Stimulated activated naive B cell treated with anti-CD40 and anti-IgM and Interleukin-4, amounts not matched to agents 10 μg/mL and 1 μg/mL and 100 μg/mL, for 72 hours (primary cell): ENCODE measurements at places on chromosomes 6 and 20.

GRCh38 chr6:75204217-75204958 lies 1.5 kb downstream of the COL12A1 start:
- H3K4me3 ChIP-seq: peak overlapping the region; percentile 84
- peaks cover 80% of the 10 kb centered on the region for H3K27me3 ChIP-seq
- peak overlapping the region; percentile 81 for H3K27ac ChIP-seq
- no peaks in the 10 kb centered on the region for H3K36me3 ChIP-seq

DNA sequence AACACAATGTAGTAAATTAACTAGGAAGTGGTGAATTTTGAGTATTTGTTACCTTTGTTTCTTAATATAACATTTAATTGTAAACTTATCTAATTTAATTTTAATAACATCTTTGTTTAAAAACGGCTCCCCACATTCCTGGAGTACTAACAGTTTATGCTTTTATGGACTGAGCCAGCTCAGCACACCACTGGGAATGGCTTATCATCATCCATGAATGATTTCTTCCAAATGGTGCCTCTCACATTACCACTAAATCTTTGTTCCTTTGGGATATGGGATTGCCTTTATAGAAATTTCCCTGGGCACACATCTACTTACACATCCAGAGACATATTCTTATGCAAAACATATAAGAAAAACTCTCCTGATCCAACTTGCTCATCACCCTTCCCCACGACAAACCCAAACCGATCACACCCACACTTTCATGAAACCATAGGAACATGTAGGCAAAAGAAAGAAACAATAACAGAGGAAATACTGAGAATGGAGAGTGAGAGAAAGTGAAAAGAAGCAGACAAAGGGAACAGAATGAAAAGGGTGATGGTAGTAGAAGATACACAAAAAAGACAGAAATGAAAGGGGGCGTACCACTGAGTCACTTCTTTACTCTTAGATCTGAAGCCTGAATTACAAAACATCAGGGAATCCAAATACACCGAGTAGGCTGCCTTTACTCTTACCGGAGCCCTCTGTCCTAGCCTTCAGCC lies 58.5 kb upstream of the KCNK16 start:
- peaks cover 7% of the 10 kb centered on the region for H3K27me3 ChIP-seq
- H3K4me1 ChIP-seq: peaks cover 9% of the 10 kb centered on the region
- H3K27ac ChIP-seq: no peak overlapping the region
- H3K4me3 ChIP-seq: no peak overlapping the region

DNA sequence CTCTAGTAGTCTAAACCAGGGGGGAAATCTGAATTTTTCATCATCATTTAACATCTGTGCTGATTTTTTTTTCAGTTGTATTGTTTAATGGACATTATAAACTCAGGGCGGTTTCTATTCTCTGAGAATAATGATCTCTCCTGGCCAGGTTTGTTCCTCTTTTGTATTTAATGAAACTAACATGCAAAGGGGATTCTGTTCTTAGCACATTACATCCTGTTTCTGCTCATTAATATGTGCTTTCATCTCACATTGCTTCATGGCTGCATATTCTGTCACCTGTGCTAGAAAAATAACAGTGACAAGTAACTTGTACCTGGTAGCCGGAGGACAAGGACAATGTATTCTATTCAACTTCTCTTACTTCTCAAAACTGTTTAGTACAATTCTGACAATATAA lies 806 bp downstream of the HLA-DOB start:
- DNase-seq: no peak
- H3K27ac ChIP-seq: peak overlapping the region; percentile 97
- H3K27me3 ChIP-seq: no peaks in the 10 kb centered on the region
- peaks cover 74% of the 10 kb centered on the region for H3K4me1 ChIP-seq

DNA sequence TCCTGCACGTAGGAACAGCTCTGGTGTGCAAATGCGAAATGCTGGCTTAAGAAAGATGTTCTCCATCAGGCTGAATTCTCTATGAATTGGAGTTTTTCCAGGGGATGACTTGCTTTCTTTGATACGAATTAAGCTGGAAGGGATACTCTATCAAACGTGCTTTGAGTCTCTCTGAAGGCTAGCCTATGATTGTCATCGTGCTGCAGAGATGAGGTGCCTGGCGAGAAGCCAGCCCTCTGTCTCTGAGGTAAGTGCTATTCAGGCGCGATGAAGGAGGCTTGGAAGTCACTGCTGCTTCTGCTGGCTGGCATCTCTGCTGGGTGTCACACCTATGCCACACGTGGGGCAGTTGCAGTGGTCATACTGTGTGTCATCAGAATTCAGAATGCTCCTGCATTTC lies 223.7 kb downstream of the TAF4 start:
- no peaks in the 10 kb centered on the region for H3K36me3 ChIP-seq
- H3K27me3 ChIP-seq: no peaks in the 10 kb centered on the region
- no peak overlapping the region for H3K4me3 ChIP-seq
- H3K27ac ChIP-seq: no peak overlapping the region
- DNase-seq: no peak

- H3K36me3 ChIP-seq: no peaks in the 10 kb centered on the region
- DNase-seq: no peak
- peaks cover 3% of the 10 kb centered on the region for H3K27me3 ChIP-seq
- no peak overlapping the region for H3K27ac ChIP-seq
- H3K4me3 ChIP-seq: no peak overlapping the region
Measured at GRCh38 chr6:81937296-81937937, 184.9 kb upstream of the TENT5A start.

DNA sequence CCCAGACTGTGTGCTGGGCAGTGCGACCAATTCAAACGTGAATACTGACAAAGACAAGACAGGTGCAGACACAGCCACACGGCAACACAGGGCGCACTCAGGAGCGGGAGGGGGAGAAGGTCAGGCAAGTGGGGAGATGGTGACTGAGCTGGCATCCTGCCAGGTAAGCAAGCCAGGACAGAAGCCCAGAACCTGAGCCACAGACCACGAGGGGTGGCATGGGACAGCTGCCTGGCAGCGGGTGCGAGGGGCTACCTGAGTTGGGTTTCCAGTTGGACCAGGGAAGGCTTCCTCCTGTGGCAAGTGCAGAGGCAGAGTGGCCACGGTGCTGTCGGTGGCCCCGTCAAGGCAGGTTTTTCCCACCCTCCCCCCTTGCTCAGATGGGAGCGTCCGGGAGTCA lies 215.2 kb upstream of the ARID1B start:
- DNase-seq: no peak
- peaks cover 8% of the 10 kb centered on the region for H3K4me1 ChIP-seq
- H3K27ac ChIP-seq: no peak overlapping the region
- peaks cover 3% of the 10 kb centered on the region for H3K27me3 ChIP-seq
- H3K36me3 ChIP-seq: peaks cover 10% of the 10 kb centered on the region
- H3K4me3 ChIP-seq: no peak overlapping the region

GRCh38 chr20:32035426-32035779 lies 16.6 kb upstream of the HCK start:
- no peak for DNase-seq
- peaks cover 20% of the 10 kb centered on the region for H3K27me3 ChIP-seq
- peaks cover 19% of the 10 kb centered on the region for H3K4me1 ChIP-seq
- H3K4me3 ChIP-seq: no peak overlapping the region

GRCh38 chr6:156260815-156261214 lies 516.4 kb upstream of the ARID1B start:
- H3K4me1 ChIP-seq: peaks cover 7% of the 10 kb centered on the region
- no peak overlapping the region for H3K27ac ChIP-seq
- H3K4me3 ChIP-seq: no peak overlapping the region
- no peak for DNase-seq
- peaks cover 2% of the 10 kb centered on the region for H3K36me3 ChIP-seq

- H3K36me3 ChIP-seq: no peaks in the 10 kb centered on the region
- no peak overlapping the region for H3K27ac ChIP-seq
- DNase-seq: no peak
- H3K4me3 ChIP-seq: no peak overlapping the region
- no peaks in the 10 kb centered on the region for H3K27me3 ChIP-seq
- no peaks in the 10 kb centered on the region for H3K4me1 ChIP-seq
Measured at GRCh38 chr6:10081075-10081474, 333.8 kb downstream of the TFAP2A start.

DNA sequence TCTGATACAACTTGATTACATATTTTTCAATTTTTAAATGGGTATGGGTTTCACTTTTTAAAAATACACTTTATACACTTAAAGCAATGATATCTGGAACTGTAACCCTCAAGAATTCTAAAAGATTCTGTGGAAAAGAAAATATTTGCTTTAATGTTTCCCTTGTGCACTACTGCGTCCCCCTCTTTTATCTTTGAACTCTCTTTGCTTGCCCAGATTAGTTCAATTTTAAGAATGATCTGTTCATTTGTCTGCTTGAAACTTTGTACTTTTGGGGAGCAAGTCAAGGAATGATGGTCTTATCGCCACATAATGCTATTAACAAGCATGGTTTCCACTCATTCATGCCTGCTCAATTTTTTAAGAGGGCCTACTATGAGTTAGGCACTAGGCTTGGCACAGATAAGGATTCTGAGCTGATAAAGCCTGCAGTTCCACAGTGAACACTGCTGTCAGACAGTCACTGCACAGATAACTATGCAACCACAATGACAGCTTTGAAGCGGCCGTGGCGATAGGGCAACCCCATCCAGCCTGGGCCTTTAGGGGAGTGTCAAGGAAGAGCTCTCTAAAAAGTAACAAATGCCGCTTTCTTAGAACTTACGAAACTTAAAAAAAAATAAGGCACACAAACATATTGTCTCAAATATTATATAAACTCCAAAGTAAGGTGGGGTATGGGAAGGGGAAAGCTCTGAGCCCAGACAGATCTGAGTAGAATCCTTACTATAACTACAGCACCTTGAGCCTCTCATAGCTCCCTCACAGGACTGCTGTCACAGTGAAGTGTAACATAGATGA lies 29.7 kb downstream of the FYN start:
- H3K27ac ChIP-seq: no peak overlapping the region
- peaks cover 44% of the 10 kb centered on the region for H3K4me1 ChIP-seq
- H3K36me3 ChIP-seq: peaks cover 9% of the 10 kb centered on the region
- no peak overlapping the region for H3K4me3 ChIP-seq
- no peak for DNase-seq

GRCh38 chr6:148831531-148831930 lies 84.7 kb downstream of the UST start:
- H3K4me3 ChIP-seq: no peak overlapping the region
- no peak for DNase-seq
- H3K4me1 ChIP-seq: peaks cover 42% of the 10 kb centered on the region
- no peak overlapping the region for H3K27ac ChIP-seq
- H3K27me3 ChIP-seq: no peaks in the 10 kb centered on the region
- peaks cover 4% of the 10 kb centered on the region for H3K36me3 ChIP-seq

DNA sequence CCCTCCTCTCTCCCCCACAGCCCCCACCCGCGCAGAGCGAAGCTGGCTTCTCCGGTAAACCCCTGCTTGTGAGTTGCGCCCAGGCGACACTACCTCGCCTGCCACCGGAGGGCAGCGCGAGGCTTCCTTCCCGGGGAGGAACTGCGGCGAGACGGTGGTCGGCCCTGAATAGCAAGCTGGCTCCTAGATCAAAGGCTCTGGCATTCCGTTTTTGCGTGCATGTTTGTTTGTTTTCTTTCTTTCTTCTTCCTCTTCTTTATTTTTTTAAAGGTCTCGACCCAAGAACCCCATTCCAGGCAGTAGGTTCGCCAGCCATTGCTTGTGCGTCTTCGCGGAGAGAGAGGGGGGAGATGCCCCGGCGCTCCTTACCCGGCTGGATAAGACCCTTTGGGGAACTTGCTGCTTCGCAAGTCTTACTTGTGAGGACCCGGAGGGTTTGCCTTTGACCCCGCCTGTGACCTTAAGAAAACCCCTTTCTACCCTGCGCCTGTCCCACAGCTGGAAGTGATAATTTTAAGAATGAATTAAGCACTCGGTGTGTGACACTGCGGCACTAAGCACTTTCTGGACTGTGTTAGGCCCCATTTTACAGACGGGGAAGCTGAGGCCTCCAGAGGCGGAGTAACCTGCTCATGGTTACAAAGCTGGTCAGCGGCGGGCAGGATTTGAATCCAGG lies 92.7 kb upstream of the SIRPA start:
- no peaks in the 10 kb centered on the region for H3K36me3 ChIP-seq
- H3K27me3 ChIP-seq: peaks cover 9% of the 10 kb centered on the region

GRCh38 chr20:58599966-58600365 lies 51.1 kb upstream of the STX16 start:
- no peak overlapping the region for H3K4me3 ChIP-seq
- no peaks in the 10 kb centered on the region for H3K36me3 ChIP-seq
- H3K27ac ChIP-seq: no peak overlapping the region
- H3K27me3 ChIP-seq: peaks cover 11% of the 10 kb centered on the region
- no peak for DNase-seq
- no peaks in the 10 kb centered on the region for H3K4me1 ChIP-seq

- peaks cover 14% of the 10 kb centered on the region for H3K4me1 ChIP-seq
- H3K4me3 ChIP-seq: no peak overlapping the region
- H3K36me3 ChIP-seq: no peaks in the 10 kb centered on the region
Measured at GRCh38 chr20:59751075-59751711, 146.9 kb downstream of the PHACTR3 start.

DNA sequence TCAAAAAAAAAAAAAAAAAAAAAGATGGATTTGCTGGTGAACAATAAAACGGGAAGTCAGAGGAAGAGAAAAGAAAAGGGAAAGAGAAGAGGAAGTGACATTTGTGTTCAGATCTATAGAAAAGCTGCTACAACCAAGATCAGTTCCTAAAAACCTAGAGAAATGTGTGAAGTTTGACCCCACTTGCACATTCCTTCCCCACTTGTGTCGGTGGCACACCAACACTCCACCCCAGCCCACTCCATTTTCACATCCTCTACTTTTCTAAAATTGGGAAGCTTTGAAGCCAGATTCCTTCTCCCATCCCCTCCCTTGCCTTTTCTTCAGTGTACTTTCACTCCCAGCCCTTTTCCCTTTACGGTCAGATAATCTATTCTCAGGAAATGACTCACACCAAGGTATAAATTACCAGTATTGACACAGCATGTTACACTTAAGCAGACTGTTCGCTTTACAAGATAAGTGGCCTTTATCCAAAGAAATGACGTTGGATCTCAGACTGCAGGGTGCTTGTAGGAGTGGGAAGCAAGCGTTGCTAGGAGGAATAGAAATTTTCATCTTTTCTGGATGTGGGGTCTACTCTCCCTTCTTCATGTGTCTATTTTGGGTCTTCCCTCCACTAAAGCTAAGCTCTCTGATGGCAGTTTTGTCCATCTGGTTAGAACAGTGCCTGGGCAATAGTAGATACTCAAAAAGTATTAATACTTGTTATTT lies 92.5 kb upstream of the ADGRF1 start:
- DNase-seq: no peak
- no peaks in the 10 kb centered on the region for H3K27me3 ChIP-seq
- no peaks in the 10 kb centered on the region for H3K36me3 ChIP-seq
- no peak overlapping the region for H3K4me3 ChIP-seq

DNA sequence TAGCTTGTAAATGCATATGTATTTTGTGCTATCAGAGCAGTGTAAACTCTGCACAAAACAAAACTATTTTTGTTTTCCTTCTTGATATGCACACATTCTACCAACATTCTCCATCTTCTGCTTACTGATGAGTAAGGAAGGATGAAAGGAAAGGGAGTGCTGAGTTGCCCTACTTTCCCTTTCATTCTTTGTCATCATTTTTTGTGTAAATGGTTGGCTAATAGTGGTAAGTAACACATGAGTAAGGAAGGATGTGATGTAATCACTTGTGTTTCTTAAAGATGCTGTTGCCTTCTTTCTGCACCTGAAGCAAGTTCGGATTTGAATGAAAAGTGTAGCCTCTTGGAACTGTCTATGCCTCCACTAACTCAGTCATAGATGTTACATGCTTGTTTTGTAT lies 4.6 kb upstream of the REV3L start:
- no peak overlapping the region for H3K27ac ChIP-seq
- H3K4me3 ChIP-seq: no peak overlapping the region
- DNase-seq: no peak
- H3K36me3 ChIP-seq: peaks cover 19% of the 10 kb centered on the region
